Heart right ventricle (tissue), 16 donors: ENCODE measurements at places on chromosomes 5 and 9.

DNA sequence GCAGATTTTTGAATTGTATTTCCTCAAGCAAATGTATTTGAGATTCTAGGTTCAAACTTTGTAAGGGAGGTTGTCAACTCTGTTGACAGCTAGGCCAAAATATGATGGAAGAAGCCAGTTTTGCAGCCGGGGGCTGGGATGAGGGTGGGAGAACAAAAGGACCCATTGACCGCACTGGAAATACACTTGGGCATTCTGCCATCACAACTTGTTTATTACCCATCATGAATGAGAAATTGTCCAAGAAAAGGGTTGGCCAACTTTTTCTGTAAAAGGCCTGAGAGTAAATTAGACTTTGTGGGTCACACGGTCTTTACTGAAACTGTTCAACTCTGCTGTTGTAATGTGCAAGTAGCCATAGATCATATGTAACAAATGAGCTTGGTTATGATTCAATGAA, 221.3 kb upstream of the KLF9 start:
- no peak for DNase-seq

- no peak for DNase-seq
These were observed 7.5 kb downstream of the HBEGF start for GRCh38 chr5:140338908-140339307.

- no peak for DNase-seq
These were observed 222.0 kb downstream of the MAN2A1 start for GRCh38 chr5:109911731-109912130.

- peak; percentile 63 for DNase-seq
These were observed 32.2 kb downstream of the IER5L start for GRCh38 chr9:129145841-129146292.

DNA sequence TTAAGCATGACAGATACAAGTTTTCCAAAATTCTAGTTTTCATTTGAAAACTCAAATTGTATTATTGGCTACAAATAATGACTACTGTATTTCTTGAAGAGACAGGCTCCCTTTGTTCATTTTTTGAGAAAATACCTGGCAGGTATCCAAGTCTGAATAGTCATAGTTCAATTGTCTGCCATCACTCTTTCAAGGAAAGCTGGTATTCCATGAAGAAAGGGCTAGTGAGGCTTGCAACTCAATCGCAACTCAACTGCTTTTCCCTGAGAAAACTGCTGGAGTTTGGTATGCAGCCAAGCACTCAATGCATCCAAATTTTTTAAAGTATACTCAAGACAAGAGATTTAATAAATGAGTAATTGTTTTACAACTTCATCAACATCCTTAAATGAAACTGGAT, 61.4 kb upstream of the TRIO start:
- no peak for DNase-seq

- DNase-seq: peak; percentile 48
These were observed 26.3 kb downstream of the REEP5 start for GRCh38 chr5:112895682-112896081.

GRCh38 chr5:37825334-37825915, 14.4 kb downstream of the GDNF start:
- no peak for DNase-seq

- DNase-seq: no peak
These were observed 5.5 kb upstream of the ESM1 start for GRCh38 chr5:54990841-54991258.

DNA sequence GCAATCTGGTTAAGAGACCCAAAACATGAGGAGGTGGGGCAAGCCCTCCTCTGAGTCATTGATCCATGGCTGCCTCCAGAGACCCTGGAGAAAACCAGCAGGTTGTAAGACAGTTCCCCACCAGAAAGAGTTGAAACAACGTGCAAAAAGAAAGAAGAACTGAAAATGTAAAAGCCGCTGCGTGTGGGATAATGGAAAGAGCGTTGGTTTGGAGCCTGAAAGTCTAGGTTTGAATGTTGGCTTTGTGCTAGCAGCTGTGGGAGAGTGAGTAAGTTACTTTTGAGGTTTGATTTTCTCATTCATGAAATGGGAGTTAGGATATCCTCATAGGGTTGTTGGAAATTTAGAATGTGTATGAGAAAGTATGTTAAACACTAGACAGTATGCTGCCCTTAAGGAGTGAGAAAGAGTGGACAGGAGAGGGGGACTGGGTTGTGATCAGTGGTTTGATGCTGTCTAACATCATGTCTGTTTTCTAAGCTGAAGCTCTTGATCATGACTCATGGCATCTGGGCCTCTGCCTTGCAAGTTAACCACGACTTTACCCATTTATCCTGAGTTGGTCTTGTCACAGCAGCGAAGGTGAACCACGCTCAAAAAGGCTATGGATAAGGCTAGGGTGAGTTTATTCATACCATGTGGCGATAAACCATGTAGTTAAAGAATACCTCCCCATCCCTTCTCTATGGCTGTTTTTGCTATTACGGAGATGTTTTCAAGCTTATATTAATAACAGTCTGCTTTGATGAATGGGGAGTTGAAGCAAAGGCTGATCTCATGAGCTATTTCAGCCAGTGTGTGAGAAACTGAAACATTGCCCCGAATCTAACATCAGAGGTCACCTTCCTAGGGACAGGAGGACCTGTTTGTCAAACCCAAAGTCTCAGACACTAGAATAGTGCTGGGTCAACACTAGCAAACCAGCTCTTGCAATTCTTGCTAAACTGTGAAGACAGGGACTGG, 41.3 kb downstream of the ZNF366 start:
- DNase-seq: no peak

DNA sequence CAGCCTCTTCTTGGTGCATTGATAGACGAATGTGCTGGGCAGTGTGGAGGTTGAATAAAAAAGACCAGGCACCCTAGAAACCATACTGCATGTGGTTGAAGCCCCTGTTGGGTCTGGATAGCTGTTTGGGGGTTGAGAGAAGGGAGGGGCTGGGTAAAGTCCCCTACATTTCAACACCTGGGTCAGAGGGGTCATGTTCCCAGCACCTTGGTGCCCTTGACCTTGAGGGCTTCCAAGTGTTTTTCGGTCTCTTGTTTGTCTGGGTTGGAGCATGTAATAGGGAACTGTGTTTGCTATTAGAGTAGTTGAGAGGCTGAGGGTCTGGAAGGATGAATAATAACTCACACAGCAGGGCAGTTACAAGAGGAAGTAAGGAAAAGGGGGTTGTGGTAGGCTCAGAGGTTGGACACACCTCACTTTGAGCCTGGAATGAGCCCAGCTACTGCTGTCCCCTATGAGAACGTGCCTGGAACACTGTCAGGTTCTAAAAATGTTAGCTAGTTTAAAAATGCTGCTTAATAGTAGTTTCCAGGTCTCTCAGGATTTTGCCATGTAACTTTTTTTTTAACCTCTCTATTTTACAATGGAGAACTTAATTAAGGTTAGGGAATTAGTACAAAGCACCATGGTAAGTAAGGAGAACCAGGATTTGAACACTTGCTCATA, 155.2 kb upstream of the SPRY4 start:
- no peak for DNase-seq

DNA sequence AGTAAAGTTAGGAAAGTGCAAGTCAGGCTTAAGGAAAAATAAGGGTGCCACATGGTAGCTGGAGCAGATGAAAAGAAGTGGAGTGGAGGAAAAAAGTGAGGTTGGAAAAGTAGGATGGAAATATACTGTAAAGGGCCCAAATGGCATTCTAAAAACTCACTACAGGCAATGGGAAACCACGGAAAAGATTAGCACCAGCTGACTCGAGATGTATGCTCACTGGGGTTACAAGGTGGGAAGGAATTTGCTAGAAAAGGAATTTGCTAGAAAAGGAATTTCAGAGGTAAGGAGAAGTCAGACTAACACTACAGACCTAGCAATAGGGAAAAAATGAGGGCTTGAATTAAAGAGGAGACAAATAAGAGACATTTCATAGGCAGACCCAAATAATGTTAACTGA, 3.6 kb downstream of the PSMD5 start:
- DNase-seq: no peak

GRCh38 chr5:40680741-40681362, 1.1 kb downstream of the PTGER4 start:
- DNase-seq: peak; percentile 27

GRCh38 chr9:127455324-127455992, 4.1 kb downstream of the LRSAM1 start:
- peak; percentile 46 for DNase-seq

GRCh38 chr5:7759257-7759871, 91.6 kb downstream of the CFAP90 start:
- no peak for DNase-seq

- no peak for DNase-seq
These were observed 12.9 kb upstream of the SLC34A1 start for GRCh38 chr5:177371120-177372033.

DNA sequence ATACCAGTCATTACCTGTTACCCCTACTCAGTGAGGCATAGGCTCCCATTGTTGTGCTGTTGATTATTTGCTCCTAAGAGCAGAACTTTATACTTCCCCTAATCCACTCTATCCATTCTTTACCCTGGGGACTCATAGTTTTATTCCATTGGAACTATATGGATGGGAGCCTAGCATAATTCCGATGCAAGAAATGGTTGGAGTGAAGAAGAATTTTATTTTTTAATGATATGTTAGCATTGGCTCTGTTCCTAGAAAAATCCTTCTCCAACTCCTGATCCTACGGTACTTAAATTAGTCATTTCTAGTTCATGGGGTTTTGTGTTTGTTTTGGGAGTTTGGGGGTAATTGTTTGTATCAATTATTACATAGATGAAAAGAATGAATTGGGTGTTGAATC, 191.5 kb downstream of the GOLPH3 start:
- DNase-seq: no peak

GRCh38 chr5:39064450-39064849, 9.7 kb downstream of the RICTOR start:
- no peak for DNase-seq

GRCh38 chr9:18909140-18910018, 123.6 kb downstream of the SAXO1 start:
- DNase-seq: no peak

DNA sequence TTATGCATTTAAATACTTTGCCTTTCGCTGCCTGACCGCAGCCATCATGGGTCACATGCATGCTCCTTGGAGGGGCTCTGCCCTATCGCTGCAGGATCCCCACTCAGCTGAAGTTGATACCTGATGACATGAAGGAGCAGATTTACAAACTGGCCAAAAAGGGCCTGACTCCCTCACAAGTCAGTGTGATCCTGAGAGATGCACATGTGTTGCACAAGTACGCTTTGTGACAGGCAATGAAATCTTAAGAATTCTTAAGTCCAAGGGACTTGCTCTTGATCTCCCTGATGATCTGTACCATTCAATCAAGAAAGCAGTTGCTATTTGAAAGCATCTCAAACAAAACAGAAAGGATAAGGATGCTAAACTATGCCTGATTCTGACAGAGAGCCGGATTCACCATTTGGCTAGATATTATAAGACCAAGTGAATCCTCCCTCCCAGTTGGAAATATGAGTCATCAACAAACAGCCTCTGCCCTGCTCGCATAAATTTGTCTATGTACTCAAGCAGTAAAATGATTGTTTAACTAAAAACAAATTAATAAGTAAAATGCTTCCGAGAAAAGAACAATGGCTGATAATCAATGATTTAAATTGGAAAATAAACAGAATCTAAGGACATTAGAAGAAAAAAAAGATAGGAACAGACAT, 41.6 kb upstream of the PPP2CA start:
- DNase-seq: no peak

- DNase-seq: no peak
These were observed 15.8 kb downstream of the CLPTM1L start for GRCh38 chr5:1329111-1329579.

GRCh38 chr5:96968074-96968473, 32.2 kb downstream of the LNPEP start:
- no peak for DNase-seq

DNA sequence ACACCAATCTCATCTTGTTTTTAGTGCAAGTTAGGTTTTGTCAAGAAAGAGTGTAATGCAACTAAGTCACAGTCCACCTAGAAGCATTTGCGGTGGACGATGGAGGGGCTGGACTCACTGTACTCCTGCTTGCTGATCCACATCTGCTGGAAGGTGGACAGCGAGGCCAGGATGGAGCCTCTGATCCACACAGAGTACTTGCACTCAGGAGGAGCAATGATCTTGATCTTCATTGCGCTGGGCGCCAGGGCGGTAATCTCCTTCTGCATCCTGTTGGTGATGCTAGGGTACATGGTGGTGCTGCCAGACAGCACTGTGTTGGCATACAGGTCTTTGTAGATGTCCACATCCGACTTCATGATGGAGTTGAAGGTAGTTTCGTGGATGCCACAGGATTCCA, 20.2 kb upstream of the SPZ1 start:
- DNase-seq: no peak

GRCh38 chr9:1938675-1939170, 76.4 kb upstream of the SMARCA2 start:
- DNase-seq: no peak

- no peak for DNase-seq
These were observed 28.1 kb upstream of the CKMT2 start for GRCh38 chr5:81205058-81205457.

- DNase-seq: no peak
These were observed 64.9 kb upstream of the SHC3 start for GRCh38 chr9:89243296-89244061.

GRCh38 chr5:179266291-179267070, 78.8 kb downstream of the ADAMTS2 start:
- DNase-seq: no peak

- peak; percentile 91 for DNase-seq
These were observed 29.0 kb downstream of the PTGES2 start for GRCh38 chr9:128098297-128099230.

- DNase-seq: no peak
These were observed 287.7 kb downstream of the SLIT3 start for GRCh38 chr5:169013208-169013728.
